SJSA1 (cell line): ENCODE measurements at places on chromosomes 12 and 14. TPM values are rescaled to one million over a fixed set of nuclear protein-coding genes. Genes with fewer than 3 reads are reported as not detected.

TAS2R50 gene
- 0.84 TPM in 1 of 2 replicates, not detected in the other for total RNA-seq

GRCh38 chr12:123278101-123278627 lies 6.5 kb upstream of the CDK2AP1 start:
- H3K4me1 ChIP-seq, result no peaks in the 10 kb centered on the region
- H3K4me3 ChIP-seq, result no peak overlapping the region
- H3K27me3 ChIP-seq, result no peaks in the 10 kb centered on the region
- no peak overlapping the region for H3K27ac ChIP-seq
- no peaks in the 10 kb centered on the region for H3K36me3 ChIP-seq

- H3K36me3 ChIP-seq, result no peaks in the 10 kb centered on the region
- no peak overlapping the region for H3K4me3 ChIP-seq
- peaks cover 9% of the 10 kb centered on the region for H3K27me3 ChIP-seq
- no peak for DNase-seq
- no peaks in the 10 kb centered on the region for H3K4me1 ChIP-seq
These were observed 177.2 kb downstream of the KIF26A start for GRCh38 chr14:104315625-104316024.

KRT74 gene
- total RNA-seq, result not detected in 2 replicates

KRT73 gene
- total RNA-seq, result not detected in 2 replicates

DNA sequence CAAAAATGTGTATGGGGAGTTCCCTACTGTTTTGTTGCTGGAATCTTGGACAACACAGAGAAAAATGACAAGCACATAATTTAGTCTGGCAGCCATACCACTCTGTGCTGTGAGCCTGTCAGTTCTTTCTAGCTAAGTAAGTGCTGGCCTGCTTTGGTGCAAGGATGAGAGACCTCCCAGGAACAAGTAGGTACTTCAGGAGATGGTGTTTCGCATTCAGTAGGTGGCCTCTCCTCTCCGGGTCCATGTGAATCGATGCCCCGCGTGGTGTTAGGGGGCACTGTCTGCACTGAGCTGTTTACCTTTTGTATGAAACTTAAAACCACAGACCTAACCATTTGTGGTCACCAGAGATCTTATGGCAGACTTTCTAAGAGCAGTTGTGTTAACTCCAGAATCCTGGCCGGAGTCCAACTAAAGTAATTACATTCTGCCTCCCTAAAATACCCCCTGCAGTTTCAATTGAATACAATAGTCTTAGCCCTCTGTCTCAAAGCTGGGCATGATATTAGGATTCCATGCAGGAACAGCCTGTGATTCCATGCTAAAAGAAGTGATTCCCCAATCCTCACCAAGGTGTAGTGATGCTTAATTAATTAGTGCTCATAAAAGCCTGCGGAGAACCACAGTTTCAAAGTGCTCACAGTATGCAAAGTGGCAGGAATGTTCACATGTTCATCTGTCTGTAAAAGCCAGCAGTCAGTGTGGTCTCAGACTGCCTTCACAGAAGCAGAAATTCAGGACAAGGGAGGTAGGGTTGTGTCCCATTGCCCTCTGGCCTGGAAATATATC lies 64.2 kb downstream of the LLPH start:
- H3K4me3 ChIP-seq, result no peak overlapping the region
- DNase-seq, result peak; percentile 92
- H3K27me3 ChIP-seq, result no peaks in the 10 kb centered on the region
- H3K36me3 ChIP-seq, result no peaks in the 10 kb centered on the region
- H3K27ac ChIP-seq, result peak overlapping the region; percentile 18

DNA sequence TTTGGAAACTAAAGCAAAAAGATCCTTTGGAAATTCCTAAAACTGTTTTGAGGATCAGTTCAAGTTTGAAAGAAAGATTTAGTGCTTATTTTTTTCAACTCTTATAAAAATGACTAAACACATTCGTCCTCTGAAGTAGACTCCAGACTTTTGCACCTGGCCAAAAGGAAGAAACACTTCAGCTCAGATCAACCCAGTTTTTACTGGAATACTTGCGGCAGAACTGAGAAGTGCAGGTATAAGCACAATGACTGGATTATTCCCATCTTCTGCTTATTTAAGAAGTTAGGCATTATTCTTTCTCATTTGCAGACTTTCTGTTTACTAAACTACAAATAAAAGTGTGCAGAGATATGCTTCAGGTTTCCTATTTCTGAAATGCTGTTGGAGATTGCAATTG lies 41.9 kb downstream of the PDE6H start:
- no peaks in the 10 kb centered on the region for H3K4me1 ChIP-seq
- no peak overlapping the region for H3K27ac ChIP-seq

DNA sequence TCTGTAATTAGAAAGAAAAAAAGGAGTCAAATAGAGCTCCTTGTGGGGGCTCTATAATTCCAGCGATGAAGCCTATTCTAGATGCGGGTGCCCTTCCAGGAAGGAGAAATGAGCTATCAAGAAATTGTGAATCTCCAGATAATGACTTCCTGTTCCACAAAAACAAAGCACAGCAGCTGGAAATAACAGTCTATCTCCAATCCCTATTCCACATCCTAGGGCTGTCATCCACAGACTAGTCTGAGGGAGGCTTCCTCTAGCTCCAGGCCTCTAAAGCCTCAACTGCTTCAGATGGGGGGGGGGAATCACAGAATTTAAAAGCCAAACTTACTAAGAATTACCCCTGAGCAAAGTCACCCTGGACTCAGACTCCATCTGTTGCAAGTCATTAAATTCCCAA lies 77.4 kb upstream of the GTF2A1 start:
- DNase-seq, result no peak
- H3K36me3 ChIP-seq, result no peaks in the 10 kb centered on the region
- H3K27ac ChIP-seq, result no peak overlapping the region

HELB gene
- total RNA-seq, result 1.3 and 2.3 TPM in 2 replicates

RBMS2 gene
- 17.0 and 31.0 TPM in 2 replicates for total RNA-seq

IFNG gene
- total RNA-seq, result not detected in 2 replicates

GRCh38 chr12:84874125-84874824 lies 38.3 kb downstream of the SLC6A15 start:
- no peaks in the 10 kb centered on the region for H3K27me3 ChIP-seq
- no peaks in the 10 kb centered on the region for H3K4me1 ChIP-seq
- H3K4me3 ChIP-seq, result no peak overlapping the region
- DNase-seq, result no peak
- H3K27ac ChIP-seq, result no peak overlapping the region
- H3K36me3 ChIP-seq, result no peaks in the 10 kb centered on the region

DUSP6 gene
- 10.3 and 11.0 TPM in 2 replicates for total RNA-seq

DNA sequence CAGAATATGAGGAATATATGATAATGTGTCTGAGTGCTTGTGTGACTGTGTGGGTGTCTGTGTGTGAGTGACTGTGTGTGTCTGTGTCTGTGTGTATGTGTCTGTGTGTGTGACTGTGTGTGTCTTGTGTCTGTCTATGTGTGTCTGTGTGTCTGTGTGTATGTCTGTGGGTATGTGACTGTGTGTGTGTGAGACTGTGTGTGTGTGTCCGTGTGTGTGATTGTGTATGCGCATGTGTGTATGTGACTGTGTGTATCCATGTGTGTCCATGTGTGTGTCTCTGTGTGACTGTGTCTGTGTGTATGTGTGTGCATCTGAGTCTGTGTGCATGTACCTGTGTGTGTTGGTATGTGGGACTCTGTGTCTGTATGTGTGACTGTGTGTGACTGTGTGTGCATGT lies 1361.2 kb upstream of the TMEM132C start:
- no peak overlapping the region for H3K27ac ChIP-seq
- DNase-seq, result no peak
- H3K4me3 ChIP-seq, result no peak overlapping the region
- H3K4me1 ChIP-seq, result no peaks in the 10 kb centered on the region

FOXG1 gene
- not detected in 2 replicates for total RNA-seq

DNA sequence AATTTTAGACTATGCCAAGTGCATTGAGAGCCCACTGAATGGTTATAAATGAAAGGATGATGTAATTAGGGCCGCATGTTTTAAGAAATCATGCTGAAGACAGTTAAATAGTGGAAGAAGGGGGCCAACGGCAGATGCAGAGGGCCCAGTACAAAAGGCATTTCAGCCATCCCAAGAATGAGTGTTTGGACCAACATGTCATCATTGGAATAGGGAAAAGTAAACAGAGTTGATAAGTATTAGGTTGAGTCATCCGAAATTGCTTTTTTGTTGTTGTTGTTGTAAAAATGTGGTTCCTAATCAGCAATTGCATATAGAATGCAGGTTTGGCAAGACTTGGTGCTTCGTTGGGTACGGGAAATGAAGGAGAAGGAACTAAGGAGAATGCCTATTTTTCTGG lies 29.5 kb downstream of the BMP4 start:
- no peaks in the 10 kb centered on the region for H3K36me3 ChIP-seq
- peak; percentile 84 for DNase-seq
- peaks cover 34% of the 10 kb centered on the region for H3K4me1 ChIP-seq
- H3K4me3 ChIP-seq, result no peak overlapping the region
- H3K27me3 ChIP-seq, result no peaks in the 10 kb centered on the region
